ENCODE measurements at places on chromosomes 12 and 14.

GRCh38 chr12:51389302-51389999, 1.8 kb downstream of the GALNT6 start:
- peaks cover 3% of the 10 kb centered on the region for H3K36me3 ChIP-seq
- no peak overlapping the region for H3K4me3 ChIP-seq
- no peaks in the 10 kb centered on the region for H3K27me3 ChIP-seq
- H3K4me1 ChIP-seq, result peaks cover 6% of the 10 kb centered on the region
- DNase-seq, result no peak
- H3K27ac ChIP-seq, result no peak overlapping the region

GRCh38 chr14:99955826-99956455, 109.3 kb upstream of the EVL start:
- H3K4me3 ChIP-seq, result no peak overlapping the region
- no peaks in the 10 kb centered on the region for H3K4me1 ChIP-seq
- no peaks in the 10 kb centered on the region for H3K36me3 ChIP-seq
- H3K27me3 ChIP-seq, result no peaks in the 10 kb centered on the region
- H3K27ac ChIP-seq, result no peak overlapping the region

DNA sequence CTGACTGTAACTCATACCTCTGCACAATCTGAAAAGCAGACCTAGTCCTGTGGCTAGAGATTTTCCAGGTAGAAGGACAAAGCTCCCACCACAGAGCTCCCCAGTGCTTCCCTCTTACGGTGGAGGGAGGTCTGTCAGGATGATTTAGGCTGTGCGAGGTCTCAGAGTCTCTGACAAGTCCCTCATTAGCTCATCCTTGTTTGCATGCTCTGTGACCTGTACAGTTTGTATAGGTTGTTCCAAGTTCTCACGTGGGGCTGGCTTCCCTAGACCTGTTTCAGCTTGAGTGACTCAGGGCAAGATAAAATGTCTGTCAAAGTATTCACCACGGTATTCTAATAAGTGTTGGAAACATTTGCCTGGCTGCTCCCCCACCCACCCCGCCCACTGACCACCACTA, 34.8 kb downstream of the ASCL1 start:
- H3K27ac ChIP-seq, result no peak overlapping the region
- DNase-seq, result no peak
- H3K4me3 ChIP-seq, result no peak overlapping the region
- H3K27me3 ChIP-seq, result no peaks in the 10 kb centered on the region

DNA sequence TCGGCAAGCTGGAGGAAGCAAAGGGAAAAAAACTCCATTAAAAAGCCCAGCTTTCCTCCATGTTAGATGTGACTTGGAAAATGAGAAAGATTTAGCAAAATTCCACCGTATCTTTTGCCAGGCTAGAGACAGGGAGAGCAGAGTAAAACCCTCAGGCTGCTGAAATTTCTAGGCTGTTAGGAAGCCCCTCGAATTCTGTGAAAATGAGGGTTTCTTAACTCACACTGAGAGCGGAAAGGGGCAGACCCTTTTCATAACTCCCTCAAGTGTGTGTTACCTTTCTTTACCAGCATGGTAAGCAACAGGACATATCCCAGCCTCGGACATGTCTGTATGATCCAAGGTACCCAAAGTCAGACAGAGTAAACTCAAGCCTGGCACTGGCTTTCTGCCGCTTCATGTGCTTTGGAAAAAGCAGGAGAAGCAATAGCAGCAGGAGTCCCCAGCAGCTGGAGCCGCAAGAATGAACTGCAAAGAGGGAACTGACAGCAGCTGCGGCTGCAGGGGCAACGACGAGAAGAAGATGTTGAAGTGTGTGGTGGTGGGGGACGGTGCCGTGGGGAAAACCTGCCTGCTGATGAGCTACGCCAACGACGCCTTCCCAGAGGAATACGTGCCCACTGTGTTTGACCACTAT, at the start of gene RHOJ:
Gene RHOJ (plus strand): TSS at position 37 of the 637 bp plus-strand sequence. CDS start 427 bp downstream, at position 464.
- H3K27ac ChIP-seq, result no peak within 1 kb of the TSS
- H3K36me3 ChIP-seq, result no peaks in the 10 kb centered on the region
- H3K4me1 ChIP-seq, result no peaks in the 10 kb centered on the region
- H3K27me3 ChIP-seq, result no peaks in the 10 kb centered on the region
- no peak for DNase-seq

- no peak overlapping the region for H3K4me3 ChIP-seq
- H3K4me1 ChIP-seq, result no peaks in the 10 kb centered on the region
- no peak overlapping the region for H3K27ac ChIP-seq
- DNase-seq, result no peak
- no peaks in the 10 kb centered on the region for H3K27me3 ChIP-seq
Observed at GRCh38 chr14:78446807-78447206, 276.6 kb downstream of the NRXN3 start.

GRCh38 chr12:26116829-26117715, 7.8 kb downstream of the BHLHE41 start:
- H3K4me3 ChIP-seq, result no peak overlapping the region
- peak overlapping the region; percentile 100 for H3K27ac ChIP-seq
- peaks cover 93% of the 10 kb centered on the region for H3K4me1 ChIP-seq
- H3K27me3 ChIP-seq, result no peaks in the 10 kb centered on the region
- no peaks in the 10 kb centered on the region for H3K36me3 ChIP-seq
- no peak for DNase-seq

DNA sequence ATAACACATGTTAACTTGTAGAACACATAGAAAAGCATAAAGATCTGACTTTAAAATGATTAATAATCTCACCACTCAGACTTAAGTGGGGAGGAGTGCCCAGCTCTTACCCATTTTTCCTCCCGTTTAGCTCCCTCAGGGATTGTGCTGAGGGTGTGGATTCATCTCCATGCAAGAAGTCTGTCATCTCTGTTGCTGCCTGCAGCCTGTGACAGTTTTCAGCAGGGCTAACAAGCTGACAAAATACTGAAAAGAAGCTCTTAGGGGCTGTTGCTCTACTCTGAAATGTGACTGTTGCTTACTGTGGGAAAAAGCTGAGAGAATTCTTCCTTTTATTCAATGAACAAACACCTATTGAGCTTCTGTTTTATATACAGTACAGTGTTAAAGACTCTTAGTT, 216.2 kb downstream of the CPNE8 start:
- H3K27me3 ChIP-seq, result no peaks in the 10 kb centered on the region
- no peaks in the 10 kb centered on the region for H3K36me3 ChIP-seq
- no peaks in the 10 kb centered on the region for H3K4me1 ChIP-seq
- H3K4me3 ChIP-seq, result no peak overlapping the region
- no peak for DNase-seq

GRCh38 chr12:123602651-123603195, 824 bp downstream of the DDX55 start:
- H3K36me3 ChIP-seq, result peaks cover 14% of the 10 kb centered on the region
- peak overlapping the region; percentile 95 for H3K27ac ChIP-seq
- H3K4me1 ChIP-seq, result peaks cover 7% of the 10 kb centered on the region
- H3K4me3 ChIP-seq, result peak overlapping the region; percentile 97

- no peaks in the 10 kb centered on the region for H3K4me1 ChIP-seq
- H3K27ac ChIP-seq, result no peak overlapping the region
- H3K36me3 ChIP-seq, result no peaks in the 10 kb centered on the region
- no peak for DNase-seq
- no peak overlapping the region for H3K4me3 ChIP-seq
Observed at GRCh38 chr14:68584786-68585185, 208.1 kb downstream of the ZFP36L1 start.

DNA sequence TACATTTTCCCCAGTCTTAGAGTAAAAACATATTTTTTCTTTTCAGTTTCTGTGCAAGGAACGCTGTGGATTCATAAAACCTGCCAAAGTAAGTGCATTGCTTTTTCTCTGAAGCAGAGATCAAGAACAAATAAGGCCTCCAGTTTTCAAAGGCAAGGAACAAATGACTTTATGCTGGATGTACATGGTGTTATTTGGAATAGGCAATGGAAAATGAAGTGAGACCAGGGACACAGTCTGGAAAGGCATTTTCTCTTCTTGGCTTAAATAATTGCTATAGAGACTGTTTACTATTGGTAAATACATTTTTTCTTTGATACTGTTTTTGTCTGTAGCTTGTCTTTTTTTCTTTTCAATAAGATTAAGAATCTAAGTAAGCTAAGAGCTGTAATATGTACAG, 725.9 kb upstream of the MDGA2 start:
- H3K27me3 ChIP-seq, result no peaks in the 10 kb centered on the region
- no peak for DNase-seq
- H3K27ac ChIP-seq, result no peak overlapping the region
- H3K4me1 ChIP-seq, result no peaks in the 10 kb centered on the region
